GM19239 (cell line): ENCODE measurements at places on chromosomes 3 and 15.

- peak; percentile 71 for DNase-seq
These were observed at the start of gene LZTFL1 for GRCh38 chr3:45841757-45842491. TSS of gene LZTFL1 (minus strand) at chr3:45842119. CDS start at chr3:45841991, 128 bp downstream.

DNA sequence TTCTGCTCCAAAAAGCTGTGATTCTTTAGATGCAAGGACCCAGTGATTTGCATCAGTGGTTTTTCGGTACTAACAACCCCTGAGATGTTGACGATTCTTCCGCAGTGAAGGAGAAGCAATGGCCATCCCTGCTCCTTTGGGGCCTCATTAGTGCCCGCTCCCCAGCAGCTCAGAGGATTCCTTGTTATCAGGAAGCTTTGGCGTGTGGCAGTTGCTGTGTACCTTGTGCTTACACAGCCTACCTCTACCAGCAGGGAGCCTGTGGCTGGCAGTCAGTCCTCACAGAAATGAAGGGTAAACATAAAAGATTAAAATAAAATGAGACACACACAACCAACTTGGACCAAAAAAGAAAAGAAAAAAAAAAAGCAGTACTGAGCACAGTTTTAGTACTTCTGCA, 55.2 kb downstream of the CNTN3 start:
- DNase-seq = no peak

GRCh38 chr3:129618186-129618820, 11.8 kb upstream of the PLXND1 start:
- DNase-seq = no peak

DNA sequence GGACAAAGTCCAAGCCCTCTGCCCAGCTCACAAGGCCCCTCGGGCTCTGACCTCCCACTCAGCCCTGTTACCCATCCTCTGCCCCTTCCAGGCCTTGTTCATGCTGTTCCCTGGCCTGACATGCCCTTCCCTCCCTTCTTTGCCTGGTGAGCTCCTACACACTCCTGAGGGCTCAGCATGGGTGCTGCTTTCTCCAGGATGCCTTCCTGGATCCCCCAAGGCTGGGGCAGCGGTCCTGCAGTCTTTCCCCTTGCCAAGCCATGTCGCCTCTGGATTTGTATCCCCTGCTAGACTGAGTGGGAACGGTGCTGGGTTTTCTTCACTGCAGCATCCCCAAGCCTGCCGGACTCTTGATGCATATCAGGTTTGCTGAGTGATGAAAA, 35.9 kb downstream of the FAM3D start:
- no peak for DNase-seq

GRCh38 chr3:145972851-145973250, 188.1 kb downstream of the PLOD2 start:
- no peak for DNase-seq

GRCh38 chr3:127156338-127157050, 36.4 kb upstream of the PRR23E start:
- no peak for DNase-seq

- DNase-seq = no peak
These were observed 31.1 kb downstream of the LSM3 start for GRCh38 chr3:14209581-14210289.

GRCh38 chr3:32175607-32176197, 62.8 kb upstream of the CMTM8 start:
- peak; percentile 42 for DNase-seq

- DNase-seq = no peak
These were observed 28.4 kb downstream of the SMAD6 start for GRCh38 chr15:66730168-66731021.

GRCh38 chr3:14141602-14142341, 16.9 kb downstream of the TMEM43 start:
- DNase-seq = no peak

GRCh38 chr15:78060232-78060631, 17.3 kb downstream of the TBC1D2B start:
- DNase-seq = no peak

GRCh38 chr15:57611938-57612337, 20.2 kb downstream of the MYZAP start:
- no peak for DNase-seq

DNA sequence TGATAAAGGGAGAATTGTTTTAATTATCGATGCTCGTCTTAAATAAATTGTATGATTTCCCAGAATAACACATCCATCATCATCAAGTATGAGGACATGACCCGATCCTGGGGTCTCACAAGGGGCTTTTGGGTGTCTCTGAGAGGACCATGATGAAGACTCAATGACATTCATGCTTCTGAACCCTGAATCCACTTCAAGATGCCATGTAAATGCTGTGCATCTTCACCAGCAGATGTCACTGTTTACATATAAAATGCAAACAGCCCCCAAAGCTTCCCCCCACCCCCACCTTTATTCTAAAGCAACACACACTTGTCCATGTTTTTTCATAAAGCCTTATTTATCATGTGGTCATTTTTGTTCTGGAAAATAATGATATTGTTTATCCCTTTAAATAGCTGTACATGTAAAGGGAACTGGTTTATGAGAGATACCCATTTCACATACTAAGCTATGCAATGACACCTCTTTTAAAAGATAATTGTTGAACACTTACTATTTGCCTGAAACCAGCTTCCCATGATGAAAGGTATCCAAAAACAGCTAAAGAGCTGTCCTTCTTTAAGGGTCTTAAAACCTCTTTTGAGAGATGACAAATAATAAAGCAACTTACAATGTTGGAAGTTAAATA, 69.7 kb upstream of the UBE3A start:
- peak; percentile 7 for DNase-seq

DNA sequence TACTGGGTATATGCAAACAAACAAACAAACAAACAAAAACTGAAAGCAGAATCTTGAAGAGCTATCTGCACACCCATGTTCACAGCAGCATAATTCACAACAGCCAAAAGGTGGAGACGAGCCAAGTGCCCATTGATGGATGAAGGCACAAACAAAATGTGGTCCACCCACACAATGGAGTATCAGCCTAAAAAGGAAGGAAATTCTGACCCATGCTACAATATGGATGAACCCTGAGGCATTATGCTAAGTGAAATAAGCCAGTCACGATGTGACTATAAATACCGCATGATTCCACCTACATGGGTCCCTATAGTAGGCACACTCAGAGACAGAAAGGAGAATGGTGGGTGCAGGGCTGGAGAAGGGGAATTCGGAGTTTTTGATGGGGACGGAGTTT, 24.1 kb downstream of the XPC start:
- no peak for DNase-seq

DNA sequence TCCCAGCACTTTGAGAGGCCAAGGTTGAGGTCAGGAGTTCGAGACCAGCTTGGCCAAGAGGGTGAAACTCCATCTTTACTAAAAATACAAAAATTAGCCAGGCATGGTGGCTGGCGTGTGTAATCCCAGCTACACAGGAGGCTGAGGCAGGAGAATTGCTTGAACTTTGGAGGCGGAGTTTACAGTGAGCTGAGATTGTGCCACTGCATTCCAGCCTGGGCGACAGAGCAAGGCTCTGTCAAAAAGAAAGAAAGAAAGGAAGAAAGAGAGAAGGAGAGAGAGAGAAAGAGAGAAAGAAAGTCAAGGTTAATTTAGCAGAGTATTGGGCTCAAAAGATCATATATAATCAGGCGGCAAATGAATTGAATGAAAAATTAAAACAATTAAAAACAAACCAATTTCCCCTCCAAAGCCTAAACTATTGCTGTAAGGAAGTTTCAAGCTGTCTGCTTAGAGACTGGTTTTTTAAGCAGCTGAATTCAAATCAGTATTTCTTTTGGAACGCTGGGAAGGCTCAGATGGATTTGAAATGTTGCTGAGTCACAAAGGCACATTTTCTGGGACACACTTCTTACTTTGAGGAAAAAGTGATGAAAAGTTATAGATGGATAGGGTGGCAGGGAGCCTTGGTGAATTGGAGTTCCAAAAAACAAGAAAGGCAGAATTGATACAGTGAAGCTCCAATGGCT, 81.3 kb upstream of the BHLHE40 start:
- no peak for DNase-seq

DNA sequence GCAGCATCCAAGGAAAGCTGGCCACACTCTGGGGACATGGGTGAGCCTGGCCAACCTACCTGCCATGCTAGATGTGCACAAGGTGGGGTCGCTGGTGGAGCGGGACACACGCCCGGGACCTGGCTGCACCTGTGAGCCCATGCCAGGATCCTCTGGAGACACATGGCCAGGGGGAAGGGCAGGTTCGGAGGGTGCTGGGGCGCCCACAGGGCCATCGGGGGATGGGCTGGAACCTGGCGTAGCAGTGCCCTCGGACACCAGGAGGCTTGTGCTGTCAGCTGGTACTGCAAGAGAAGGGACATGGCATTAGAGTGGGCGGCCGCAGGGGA, 143.4 kb downstream of the NSMCE3 start:
- DNase-seq = no peak

- DNase-seq = peak; percentile 9
These were observed 89.0 kb upstream of the STRIT1 start for GRCh38 chr3:155382396-155383042.

GRCh38 chr3:7585052-7585451, 724.1 kb downstream of the GRM7 start:
- DNase-seq = no peak

DNA sequence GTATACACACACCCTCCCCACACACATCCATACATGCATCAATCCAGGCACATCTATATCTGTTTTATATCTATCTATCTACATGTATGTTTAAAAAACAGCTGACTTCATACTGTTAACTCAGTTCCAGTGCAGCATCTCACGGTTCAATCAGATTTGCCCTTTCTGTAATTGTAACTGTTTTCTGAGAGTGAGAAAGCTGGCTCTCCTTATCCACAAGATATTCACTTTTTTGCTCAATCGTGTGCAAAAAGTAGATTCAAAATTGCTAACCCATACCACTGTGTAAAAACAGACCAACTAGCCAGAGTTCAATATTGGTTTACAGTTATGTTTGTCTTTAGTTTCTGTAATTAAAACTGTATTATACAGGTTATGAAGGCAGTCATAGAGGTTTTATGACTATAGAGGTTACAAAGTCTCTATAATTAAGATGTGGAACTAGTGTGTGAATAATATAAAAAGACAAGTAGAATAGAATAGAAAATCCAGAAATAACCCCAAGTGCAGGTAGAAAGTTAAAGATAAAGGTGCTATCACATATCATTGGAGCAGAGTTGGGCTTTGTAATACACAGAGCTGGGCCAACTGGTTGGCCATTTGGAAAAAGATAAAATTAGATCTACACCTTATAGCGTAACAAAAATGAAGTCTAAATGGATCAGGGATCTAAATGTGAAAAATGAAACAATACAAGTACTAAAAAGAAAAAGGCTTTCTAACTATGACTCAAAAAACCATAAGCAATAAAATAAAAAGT, 20.1 kb upstream of the MCF2L2 start:
- DNase-seq = no peak

GRCh38 chr3:45656575-45657363, 32.4 kb upstream of the SACM1L start:
- DNase-seq = peak; percentile 68

DNA sequence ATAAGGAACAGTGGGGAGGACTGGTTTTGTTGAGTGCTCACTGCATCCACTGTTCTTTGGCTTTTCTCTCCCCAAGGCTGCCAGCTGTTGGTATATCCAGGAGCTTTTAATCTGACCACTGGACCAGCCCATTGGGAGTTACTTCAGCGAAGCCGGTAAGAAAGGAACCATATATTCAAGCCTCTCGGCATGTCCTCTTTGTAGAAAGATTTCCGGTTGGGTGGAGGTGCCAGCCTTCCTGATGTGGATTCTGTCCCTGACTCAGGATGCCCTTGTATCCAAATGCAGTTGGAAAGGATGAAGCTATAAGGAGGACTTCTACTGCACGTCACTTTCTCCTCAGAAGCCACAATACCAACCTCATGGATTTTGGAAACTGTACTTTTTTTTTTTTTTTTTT, 14.2 kb downstream of the NIT2 start:
- no peak for DNase-seq

- DNase-seq = no peak
These were observed 929.7 kb upstream of the CFAP20DC start for GRCh38 chr3:59979542-59979941.

DNA sequence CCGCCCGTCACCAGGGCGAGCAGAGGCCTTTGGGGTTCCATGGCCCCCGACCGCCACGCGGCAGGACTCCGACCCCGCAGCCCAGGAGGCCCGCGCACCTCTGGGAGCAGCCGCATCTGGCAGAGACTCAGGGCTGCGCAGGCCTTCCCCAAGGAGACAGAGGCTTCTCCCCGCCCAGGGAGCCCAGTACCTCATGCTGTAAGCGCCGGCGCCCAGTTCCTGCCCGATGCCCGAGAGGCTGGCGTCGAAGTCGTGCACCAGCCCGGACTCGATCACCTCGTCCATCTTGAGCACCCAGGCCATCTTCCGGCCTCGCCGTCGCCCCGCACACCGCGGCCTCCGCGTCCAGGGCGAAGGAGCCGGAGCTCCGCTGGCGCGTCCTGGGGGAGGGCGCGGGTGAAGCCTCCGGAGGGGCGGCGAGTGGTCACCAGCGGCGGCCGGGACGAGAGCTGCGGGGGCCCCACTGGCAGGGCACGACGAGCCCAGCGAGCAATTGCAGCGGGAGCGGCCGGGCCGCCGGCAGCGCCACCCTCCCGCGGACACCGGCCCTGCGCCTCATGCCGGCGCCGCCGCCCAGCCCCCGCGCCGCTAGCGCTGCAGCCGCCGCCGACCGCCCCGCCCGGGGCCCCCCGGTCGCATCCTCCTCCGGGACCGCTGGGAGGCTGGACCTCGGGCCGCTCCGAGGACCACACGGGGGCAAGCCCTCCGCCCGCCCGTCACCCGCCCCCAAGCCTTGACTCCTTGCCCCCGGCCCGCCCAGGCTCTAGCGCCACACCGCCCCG, 468 bp downstream of the UBP1 start:
- DNase-seq = peak; percentile 17

DNA sequence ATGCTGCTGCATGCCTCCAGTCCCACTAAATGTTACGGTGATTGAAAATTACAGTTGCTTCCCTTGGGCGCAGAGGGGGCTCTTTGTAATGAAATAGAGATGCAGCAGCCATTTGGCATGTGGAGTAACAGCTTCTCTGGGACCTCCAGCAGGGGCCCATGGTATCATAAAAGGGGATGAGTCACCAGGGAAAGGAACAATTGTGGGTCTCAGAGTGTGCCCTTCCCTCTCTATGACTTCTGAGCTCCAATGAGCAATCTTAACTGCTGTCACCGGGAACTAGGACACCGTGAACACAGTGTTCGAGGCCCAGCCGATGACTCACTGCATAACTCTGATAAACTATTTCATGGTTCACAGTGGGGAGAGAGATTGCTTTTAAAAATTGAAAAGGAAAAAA, 164.8 kb upstream of the NUDT16 start:
- no peak for DNase-seq

DNA sequence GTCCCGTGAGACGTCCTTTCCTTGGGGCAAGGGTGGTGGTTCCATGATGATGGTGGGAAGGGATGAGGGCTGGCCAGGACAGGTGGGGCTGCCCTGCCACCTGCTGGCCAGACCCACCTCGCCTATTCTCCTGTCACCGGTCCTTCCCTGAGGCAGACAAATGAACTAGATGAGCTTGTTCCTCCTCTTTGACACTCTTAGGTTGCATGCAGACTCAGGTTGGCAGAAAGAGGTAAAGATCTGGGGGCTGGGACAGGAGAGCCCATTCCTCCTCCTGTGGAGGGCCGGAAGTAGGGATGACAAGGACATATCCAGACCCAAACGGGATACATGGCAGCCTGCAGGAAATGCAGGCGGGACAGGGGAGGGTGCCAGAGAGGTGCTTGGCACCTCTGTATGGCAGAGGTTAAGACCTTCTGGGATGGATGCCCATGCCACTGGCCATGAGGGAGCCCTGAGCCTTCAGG, 38.6 kb downstream of the ACSBG1 start:
- peak; percentile 76 for DNase-seq
